Caudate nucleus (tissue), 63 donors: ENCODE measurements at places on chromosomes 7 and 10.

GRCh38 chr7:39417642-39418041 is 148.6 kb upstream of the YAE1 start:
- DNase-seq: no peak

DNA sequence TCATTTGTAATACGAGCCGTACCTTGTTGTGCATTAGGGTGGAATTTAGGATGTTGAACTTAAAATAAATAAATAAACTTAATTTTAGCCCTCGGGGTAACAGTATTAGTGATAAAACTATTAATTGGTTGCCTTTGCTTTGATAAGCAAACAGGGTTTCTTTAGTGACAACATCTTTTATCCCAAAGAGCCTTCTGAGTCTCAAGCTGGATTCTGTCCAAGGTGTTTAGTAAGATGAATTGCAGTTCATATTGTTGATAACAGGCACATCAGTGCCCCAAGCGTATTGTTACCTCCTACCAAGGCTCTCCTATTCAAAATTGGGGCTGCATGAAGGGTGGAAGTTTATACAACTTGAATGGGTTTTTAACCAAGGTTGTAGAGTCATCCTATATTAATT is 144.4 kb upstream of the CELF2 start:
- DNase-seq: no peak

DNA sequence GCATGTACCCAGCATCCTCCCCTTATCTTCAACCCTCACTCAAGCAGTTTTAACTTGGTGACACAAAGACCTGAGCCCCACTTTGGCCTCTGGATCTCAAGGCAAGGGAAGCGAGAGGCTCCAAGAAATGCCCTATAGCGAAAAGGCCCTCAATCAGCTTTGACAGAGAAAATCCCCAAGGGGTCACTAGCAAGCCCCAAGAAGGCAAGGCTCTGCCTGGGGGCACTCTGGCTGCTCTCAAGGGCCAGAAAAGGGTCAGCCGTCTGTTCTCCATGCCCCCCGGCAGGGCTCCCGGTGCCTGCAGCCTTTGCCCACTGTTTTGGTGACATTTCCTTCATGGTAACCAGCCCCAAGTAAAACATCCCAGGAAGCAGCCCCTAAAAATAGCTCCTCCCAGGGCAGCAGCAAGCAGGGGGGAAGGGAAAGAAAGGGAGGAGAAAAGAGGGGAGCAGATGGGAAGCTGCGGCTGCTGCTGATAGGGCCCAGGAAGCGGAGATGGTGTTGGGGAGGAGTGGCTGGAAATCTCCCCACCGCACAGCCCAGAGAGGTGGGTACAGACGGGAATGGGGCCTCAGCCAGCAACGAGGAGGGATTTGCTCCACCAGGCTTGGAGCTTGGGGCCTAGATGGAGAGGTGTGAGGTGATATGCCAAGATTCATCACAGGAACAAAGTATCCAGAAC is 7.1 kb downstream of the CAMK2G start:
- DNase-seq: no peak

DNA sequence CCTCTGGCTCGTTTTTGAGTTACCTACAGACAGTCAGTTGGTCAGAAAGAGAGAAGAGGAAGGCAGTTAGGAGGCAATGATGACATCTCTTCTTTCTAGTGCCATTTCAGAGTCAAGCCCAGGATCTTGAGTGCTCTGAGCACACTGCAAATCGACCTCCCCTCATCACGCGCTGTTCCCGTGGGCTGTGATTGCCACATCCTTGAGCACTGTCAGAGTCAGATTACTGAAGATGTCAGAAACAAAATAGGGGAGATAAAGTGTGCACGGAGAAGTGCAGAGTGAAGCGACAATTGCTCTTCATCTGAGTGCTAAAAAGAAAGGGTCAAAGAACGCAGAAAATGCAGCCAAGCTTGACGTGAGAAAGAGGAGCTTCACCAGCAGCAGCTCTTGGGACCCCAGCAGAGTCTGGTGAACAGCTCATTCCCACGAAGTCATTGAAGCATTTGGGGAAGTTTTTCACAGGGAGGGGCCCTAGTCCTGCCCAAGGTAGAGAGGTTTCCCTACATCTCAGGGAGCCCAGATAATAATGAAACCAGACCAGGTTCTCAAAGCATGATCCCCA is 661.7 kb upstream of the AUTS2 start:
- DNase-seq: peak; percentile 31

GRCh38 chr7:80770061-80770460 is 131.6 kb downstream of the CD36 start:
- DNase-seq: no peak

DNA sequence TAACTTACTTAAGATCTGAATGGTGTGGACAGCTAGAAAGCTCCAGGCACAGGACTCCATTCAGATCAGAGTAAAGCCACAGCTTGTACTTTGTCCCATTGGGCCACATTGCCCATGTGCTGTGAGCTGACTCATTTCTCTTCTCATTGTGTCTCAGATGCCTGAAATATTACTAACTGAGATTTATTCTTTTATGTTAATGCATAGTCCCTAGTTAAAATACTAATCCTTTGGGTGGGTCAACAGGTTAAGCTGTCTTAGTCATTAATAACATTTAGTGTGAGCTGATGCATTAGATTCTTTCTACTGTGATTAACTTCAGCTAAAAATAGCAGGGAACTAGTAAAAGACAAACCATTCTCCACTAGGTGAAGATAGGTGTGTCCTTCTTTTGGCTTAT is 104.7 kb upstream of the ARMC3 start:
- DNase-seq: no peak

GRCh38 chr10:103504181-103504783 is 10.8 kb downstream of the NEURL1 start:
- DNase-seq: no peak

DNA sequence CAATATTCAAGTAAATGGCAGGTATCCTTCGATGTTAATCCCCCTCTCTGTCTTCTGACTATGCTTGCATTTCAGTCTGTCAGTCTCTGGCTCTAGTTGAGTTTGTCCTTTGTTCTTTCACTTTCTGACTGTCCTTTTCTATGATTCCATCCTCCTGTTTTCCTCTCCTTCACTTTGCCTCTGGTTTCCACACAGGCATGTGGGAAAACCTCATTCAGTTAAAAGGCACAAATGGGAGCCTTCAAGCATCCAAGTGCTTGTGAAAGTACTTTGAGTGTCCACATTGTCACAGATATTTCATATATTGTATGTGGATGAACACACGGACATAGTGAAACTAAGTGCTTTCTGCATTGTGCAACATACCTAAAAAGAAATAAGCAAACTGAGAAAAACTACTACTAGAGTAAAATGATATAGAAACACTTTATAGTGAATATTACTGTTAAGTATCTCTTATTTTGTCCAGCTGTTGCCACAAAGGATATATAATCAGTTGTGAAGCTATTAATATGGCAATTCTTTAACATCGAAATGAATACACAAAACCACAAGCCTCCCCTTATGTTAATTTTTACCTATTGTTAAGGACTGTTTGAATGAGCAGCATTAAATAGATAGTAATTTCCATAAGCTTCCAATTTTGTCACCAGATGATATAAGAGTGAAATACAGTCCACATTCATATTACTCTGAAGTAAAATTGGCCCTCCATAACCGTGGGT is 71.7 kb downstream of the NRBF2 start:
- DNase-seq: no peak

DNA sequence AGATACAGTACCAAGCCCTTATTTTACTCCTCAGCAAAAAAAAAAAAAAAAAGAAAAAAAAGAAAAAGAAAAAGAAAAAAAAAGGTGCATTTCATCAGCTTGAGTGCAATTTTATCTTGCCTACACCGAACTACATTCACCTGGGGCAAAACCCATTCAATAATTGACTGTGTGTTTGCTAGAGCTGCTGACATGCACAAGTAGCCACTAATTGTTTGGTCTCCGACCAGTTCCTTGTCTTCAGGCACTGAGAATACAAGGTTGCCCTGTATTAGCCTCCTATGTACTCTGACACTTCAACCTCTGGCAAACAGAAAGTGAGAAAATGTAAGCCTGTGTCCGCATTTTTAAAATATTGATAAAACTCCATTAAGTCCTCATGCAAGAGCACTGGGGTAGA is 1579.4 kb upstream of the LRRTM3 start:
- no peak for DNase-seq

GRCh38 chr10:93701866-93702209 is 554 bp downstream of the FRA10AC1 start:
- peak; percentile 74 for DNase-seq

DNA sequence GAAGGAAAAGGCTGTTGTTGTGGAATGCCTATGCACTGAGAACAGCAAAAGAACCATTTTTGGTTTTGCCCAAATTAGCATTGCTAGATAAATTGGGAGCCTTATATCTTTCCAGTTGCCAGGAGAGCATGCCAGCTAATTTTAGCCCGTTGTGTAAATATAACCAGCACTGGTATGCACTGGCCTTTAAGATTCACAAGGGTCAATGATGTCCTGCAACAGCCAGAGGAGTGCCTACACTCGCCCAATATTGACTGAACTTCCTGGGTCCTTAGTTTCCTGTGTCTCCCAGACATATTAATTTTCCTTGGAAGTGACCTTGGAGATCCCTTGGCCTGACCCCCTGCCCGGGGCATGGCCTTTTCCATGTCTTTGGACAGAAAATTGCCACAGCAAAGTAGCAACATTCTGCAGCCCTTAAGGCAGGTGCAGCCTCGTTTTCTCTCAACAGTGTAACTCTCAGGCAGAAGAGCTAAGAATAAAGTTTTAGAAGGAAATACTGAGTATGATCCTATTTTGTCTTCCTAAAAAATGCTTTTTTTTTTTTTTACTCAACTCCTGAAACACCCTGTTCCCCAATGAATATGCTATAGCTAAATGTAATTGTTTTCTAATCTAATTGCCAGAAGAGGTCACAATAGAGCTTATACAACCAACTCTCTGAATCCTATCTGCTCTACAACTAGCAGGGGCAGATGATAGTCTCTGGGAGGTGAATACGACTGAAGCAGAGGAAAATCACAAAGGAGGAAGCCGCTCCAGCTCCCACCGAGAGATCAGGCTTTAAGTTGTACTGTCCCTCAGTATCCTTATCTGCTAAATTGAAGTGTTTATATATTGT is 131.9 kb upstream of the PCGF5 start:
- DNase-seq: no peak
